ENCODE measurements at places on chromosomes 11 and 22.

- peak; percentile 71 for DNase-seq
Measured at GRCh38 chr22:43185860-43186261, 1.1 kb downstream of the TTLL12 start.

GRCh38 chr11:58905011-58905720 lies 34.1 kb upstream of the GLYATL1 start:
- no peak for DNase-seq

DNA sequence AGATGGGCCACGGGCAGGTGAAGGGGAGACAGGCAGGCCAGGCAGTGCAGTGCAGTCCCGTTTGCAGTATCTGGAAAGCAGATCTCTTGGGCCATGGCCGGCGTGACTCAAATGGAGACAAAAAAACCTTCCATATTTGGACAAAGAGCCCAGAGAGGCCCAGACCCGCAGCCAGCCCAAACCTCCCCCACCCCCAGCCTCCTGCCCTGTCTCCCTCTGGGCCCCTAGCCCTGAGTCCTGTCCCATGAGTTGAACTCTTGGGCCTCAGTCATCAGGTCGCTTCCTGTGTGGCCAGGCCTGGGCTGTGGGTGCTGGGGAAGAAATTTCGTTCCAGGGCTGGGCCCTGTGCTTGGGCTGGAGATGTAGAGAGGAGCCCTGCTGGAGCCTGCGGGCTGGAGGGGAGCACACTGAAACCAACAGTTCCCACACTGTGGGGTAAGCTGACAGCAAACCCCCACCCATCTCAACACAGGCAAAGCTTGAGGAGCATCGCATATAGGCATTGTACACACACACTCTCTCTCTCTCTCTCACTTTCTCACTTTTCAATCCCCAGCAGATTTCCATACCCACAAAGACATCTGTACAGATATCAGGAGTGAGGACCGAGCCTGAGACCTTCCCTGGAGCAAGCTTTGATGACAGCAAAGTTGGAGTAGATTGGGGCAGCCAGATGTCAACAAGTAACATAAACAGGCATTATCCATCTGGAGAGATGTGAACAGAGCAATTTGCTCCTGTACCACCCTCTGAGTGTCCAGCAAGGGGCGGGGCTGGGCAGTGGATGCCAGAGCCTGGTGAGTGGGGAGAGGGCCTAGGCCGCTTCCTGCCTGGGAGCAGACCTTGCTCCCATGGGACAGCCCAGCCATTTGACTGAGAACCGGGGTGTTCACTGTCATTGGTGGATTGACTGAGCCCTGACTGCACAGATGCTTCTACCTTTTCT lies 17.2 kb downstream of the ARHGEF17 start:
- no peak for DNase-seq

- peak; percentile 47 for DNase-seq
Measured at GRCh38 chr11:130478204-130478701, 29.8 kb downstream of the ADAMTS15 start.

All from RKO (cell line).